ENCODE measurements at places on chromosomes 7 and 10.

- DNase-seq, result no peak
Observed at GRCh38 chr7:78055001-78055573, 256.5 kb downstream of the PHTF2 start.

- no peak for DNase-seq
Observed at GRCh38 chr7:132393789-132394261, 182.4 kb downstream of the PLXNA4 start.

GRCh38 chr10:77457266-77457665 is 180.3 kb downstream of the KCNMA1 start:
- no peak for DNase-seq

- DNase-seq, result no peak
Observed at GRCh38 chr10:111122127-111122526, 45.3 kb downstream of the ADRA2A start.

GRCh38 chr7:37781156-37781555 is 67.2 kb upstream of the NME8 start:
- no peak for DNase-seq

Measured in activated naive CD4-positive, alpha-beta T cell (primary cell).